ENCODE measurements at places on chromosomes 3 and 15.

- DNase-seq = no peak
Observed at GRCh38 chr3:41638381-41638780, 323.5 kb downstream of the ULK4 start.

GRCh38 chr3:126782536-126782935 is 78.5 kb downstream of the CHCHD6 start:
- peak; percentile 86 for DNase-seq

GRCh38 chr3:124143047-124143446 is 151.1 kb upstream of the ROPN1 start:
- DNase-seq = no peak

GRCh38 chr3:179822296-179822695 is 169.5 kb downstream of the USP13 start:
- no peak for DNase-seq

DNA sequence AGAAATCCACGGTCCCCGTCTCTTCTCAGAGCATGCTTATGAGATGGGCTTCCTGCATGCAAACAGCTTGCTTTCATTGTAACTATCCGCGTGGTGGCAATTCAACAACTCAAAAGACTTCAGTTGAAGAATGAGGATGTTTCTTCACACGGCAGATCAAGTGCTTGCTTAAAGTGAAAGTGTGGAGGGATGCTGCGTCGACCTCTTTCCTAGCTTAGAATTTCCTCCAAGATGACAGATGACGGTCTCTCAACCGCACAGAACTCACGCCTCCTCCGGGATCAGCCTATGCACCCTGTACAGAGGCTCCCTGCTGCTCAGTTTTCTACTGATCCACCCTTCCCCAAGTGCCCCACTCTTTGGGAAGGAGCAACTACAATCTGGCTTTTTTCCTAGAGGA is 47.8 kb downstream of the PCSK6 start:
- DNase-seq = no peak
